ENCODE measurements at places on chromosomes 6 and 20. TPM values are rescaled to one million over a fixed set of nuclear protein-coding genes. Genes with fewer than 3 reads are reported as not detected.

Gene FOXF2
- 1.6 TPM for total RNA-seq

Gene UBD
- total RNA-seq, result 2.9 TPM

Gene C4B
- total RNA-seq, result 298 TPM

DNA sequence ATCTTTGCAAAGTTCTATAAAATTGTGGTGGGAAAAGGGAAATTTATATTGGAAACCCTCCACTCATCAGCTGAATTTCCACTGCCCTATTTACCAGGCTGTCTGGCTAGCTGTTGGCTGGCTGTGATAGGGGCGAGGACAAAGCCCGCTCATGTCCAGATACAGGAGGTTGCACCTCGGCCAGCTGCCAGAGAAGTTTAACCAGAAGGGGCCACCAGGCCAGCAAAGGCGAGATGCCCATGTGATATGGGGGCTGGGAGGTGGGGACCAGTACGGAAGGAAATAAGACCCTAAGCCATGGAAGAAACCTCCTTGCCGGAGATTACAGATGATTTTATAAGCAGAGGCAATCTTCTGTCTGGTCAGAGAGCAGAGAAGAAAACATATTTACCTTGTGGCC is 143.8 kb downstream of the FNDC1 start:
- no peaks in the 10 kb centered on the region for H3K36me3 ChIP-seq
- no peaks in the 10 kb centered on the region for H3K4me1 ChIP-seq
- DNase-seq, result no peak
